Stimulated activated CD8-positive, alpha-beta memory T cell treated with anti-CD3 and anti-CD28 coated beads, Interleukin-15, amount 100 ng/mL, for 24 hours (primary cell): ENCODE measurements at places on chromosomes 12 and 14.

GRCh38 chr14:95515596-95516552 lies 576 bp downstream of the SYNE3 start:
- DNase-seq: peak; percentile 62

DNA sequence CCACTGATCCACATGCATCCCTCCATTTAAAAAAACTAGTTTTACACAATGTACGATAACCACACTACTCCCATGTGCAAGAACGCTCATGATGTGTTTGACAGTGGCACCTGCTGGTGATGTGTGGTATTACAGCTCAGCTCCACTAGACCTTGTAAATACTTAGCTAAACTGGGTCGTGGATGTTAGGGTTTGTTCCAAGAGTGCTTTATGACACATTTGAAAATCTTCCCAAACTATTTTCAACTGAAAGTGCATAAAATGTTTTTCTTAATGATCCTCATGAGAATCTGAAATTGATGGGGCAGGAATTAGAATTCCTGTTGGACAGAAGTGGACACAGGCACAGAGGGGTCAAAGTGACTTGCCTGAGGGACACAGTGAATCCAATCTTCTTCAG lies 99.2 kb downstream of the SCARB1 start:
- no peak for DNase-seq

DNA sequence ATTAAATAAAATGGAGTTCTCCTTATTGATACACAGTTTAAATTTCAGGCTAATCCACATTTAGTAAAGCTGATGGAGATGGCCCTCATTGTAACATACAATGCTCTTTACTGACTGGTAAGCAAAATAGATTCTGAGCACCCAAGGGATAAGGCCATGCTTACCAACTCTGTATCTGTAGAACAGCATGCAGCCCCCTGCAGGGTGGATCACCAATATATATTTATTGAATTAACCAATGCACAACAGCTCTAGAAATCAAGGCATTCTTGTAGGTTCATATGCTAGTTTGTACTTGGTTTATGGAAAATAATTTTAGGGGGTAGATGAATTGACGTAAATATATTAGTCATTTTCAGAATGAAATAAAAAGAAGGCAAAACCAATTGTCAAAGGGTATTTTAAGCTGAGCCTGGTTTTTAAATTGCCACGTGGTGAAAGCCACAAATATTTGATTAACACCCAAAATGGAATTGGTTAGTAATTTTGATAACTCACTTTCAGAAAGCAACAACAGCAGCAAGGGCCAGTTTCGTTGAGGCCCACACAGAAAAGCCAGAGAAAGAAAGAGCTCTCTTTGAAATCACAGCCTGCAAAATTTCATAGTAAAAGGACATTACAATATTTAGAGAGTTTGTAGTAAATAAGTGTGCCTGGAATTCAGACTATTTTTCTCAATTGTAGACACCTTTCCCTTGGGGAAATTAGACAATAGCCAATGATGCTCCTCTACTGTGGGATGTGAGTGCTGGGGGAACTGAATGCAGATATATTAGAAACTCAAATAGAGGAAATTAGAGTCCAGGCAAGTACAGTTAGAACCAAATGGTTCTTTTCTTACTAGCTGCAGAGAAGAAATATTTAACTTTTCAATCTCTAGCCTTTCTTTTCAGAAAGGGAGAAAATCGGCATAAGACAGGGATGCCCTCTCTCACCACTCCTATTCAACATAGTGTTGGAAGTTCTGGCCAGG lies 216.2 kb upstream of the ABCD2 start:
- no peak for DNase-seq

- no peak for DNase-seq
Observed at GRCh38 chr12:57190037-57190436, 26.6 kb upstream of the NXPH4 start.

DNA sequence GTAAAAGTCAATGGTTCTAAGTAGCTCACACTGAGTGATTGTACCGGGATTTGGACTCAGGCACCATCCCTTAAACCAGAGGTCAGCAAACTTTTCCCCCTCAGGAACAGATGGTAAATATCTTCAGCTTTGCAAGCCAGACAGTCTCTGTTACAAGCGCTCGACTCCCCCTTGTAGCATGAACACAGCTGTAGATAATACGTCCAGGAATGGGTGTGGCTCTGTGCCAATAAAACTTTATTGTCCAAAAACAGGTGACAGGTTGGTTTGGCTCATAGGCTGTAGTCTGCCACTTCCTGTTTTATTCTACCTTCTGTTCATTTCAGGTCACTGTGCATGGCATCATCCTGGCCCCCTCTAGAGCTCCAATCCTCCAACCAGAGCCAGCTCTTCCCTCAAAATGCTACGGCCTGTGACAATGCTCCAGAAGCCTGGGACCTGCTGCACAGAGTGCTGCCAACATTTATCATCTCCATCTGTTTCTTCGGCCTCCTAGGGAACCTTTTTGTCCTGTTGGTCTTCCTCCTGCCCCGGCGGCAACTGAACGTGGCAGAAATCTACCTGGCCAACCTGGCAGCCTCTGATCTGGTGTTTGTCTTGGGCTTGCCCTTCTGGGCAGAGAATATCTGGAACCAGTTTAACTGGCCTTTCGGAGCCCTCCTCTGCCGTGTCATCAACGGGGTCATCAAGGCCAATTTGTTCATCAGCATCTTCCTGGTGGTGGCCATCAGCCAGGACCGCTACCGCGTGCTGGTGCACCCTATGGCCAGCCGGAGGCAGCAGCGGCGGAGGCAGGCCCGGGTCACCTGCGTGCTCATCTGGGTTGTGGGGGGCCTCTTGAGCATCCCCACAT lies 7.6 kb downstream of the BDKRB1 start:
- DNase-seq: no peak

DNA sequence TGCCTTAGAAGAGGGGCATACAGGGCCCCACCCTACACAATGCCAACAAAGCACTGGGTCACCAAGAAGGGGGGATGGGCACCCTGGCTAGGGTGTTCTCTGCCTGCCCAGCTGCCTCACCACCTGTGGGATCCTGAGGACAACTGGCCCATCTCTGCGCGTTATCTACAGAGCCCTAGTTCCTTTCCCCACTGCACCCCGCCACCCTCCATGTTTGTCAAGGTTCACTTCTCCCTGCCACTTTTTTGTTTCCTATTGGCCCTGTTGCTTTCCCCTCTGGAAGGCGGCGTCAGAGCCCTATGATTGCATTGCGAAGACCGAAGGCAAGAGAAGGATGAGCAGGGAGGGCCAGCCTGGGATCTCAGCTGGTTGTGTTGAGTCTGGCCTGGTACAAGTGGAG lies 1.6 kb downstream of the SLC48A1 start:
- no peak for DNase-seq

- DNase-seq: no peak
Observed at GRCh38 chr14:55430024-55430690, 10.3 kb downstream of the TBPL2 start.

DNA sequence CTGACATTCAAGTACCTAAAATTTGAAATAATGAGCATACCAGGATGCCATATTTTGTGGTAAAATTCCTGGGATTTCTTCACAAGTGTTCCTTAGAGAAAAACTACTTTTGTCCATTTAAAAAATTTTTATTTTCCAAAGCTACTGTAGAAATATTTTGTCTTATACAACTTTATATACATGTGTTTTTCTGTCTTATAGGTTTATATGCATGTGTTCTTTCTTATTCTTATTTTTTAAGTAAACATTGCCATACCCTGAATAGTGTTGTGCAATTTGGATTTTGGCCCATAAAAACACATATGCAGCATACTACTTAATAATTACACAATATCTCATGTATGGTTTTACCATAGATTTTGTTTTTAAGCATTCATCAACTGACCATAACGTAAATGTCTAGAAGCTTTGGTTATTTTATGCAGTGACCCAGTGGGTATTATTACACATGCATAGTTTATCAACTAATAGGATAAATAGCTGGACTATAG lies 1107.4 kb upstream of the SEL1L start:
- DNase-seq: no peak

- DNase-seq: no peak
Observed at GRCh38 chr12:43816168-43816567, 10.1 kb upstream of the TWF1 start.

GRCh38 chr12:130226126-130226525 lies 63.9 kb downstream of the FZD10 start:
- no peak for DNase-seq

DNA sequence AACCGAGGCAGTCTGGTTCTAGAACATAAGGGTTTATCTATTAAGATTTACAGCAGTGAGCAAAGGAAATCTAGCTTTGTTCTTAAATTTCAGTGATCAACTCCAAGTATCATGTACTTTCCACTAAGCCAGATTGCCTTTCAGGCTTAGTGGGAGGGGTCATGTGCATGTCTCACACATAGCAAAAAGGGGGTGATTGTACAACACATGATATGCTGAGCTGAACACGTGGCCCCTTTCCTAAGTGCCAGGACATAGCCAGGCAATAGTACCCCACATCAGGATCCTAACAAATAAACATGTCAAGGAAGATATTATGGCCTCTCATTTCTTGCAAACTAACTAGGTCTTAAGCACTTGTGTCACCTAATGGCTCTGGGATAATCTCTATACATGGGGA lies 347.2 kb downstream of the C12orf75 start:
- DNase-seq: no peak

DNA sequence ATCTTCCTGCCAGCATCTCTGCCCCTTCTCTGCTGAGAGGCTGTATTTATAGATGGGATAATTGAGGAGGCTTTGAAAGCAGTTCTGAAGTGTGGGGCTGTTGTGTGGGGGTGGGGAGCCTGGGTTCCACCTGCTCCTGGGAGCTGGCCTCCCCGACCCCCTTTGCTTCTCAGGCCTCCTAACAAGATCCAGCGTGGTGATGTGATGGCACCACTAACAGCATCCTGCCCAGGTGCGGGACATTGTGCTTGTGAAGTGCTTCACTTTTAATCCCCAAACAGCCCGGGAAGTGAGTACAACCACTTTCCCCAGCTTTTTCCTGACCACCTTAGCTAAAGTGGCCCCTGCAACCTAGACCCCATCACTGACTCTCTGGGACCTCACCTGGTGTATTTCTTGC lies 95.1 kb upstream of the NRXN3 start:
- no peak for DNase-seq

DNA sequence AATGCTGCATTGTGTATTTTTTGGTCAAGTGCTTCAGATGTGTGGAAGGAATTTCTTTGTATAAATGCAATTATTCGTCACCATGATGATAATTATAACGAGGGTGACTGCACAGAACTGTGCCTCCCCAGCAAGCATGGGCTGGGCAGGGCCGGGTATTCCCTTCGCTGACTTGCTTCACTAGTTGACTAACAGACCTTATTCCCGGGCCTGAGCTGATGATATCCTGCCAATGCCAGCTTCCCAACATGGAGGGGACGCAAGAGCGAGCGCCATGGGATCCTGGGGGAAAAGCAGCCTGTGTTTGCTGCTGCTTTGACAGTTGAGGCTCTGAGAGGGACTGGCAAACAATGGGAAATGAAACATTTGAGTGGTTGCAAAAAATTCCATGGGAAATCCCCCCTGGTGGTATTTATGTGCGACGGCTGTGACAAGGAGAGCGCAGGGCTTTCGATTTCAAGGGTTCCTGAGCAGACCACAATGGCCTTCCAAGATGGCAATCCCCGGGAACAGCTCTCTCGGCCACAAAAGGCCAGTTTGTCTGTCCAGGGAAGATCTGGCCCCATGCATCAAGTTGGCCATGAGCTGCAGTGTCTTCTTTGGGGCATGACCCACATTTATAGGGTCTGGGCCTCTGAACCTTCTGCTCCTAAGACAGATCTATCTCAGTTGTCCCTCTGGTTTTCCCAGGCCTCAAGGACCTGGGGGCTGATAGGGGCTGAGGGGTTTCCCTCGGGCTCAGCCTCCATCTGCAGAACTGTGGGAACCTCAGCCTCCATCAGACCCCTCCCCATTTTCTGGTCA lies 21.9 kb upstream of the MAP1LC3B2 start:
- no peak for DNase-seq

- DNase-seq: no peak
Observed at GRCh38 chr14:80271389-80271788, 60.1 kb upstream of the DIO2 start.

GRCh38 chr12:104615048-104615561 lies 158.4 kb downstream of the CHST11 start:
- no peak for DNase-seq

DNA sequence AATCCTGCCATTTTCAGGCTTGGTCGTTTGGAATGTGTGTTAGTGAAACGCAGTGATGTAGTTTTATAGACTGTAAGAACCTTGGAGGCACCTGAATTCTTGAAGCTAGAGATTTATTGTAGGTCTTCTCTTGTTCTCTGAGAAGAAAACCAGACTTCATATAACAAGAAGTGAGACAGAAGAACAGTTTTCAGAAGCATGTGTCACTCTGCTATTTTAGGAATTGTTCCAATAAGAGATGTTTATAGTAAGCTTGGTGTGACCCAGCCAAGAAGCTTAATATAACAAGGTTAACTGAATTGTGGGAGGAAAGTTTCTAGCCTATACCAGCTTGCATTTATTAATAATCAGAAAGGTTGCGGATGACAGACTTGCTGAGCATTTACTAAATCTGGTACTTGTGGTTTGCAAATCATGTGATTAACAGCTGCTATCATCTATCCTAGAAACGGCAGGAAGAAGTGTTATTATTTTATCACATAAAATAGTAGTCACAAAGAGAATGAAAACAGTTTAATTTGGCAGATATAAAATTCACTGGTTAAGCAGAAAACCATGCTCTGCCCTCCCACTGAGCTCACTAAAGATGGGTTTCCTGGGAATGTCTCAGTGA lies 49.2 kb upstream of the BCAT1 start:
- no peak for DNase-seq

DNA sequence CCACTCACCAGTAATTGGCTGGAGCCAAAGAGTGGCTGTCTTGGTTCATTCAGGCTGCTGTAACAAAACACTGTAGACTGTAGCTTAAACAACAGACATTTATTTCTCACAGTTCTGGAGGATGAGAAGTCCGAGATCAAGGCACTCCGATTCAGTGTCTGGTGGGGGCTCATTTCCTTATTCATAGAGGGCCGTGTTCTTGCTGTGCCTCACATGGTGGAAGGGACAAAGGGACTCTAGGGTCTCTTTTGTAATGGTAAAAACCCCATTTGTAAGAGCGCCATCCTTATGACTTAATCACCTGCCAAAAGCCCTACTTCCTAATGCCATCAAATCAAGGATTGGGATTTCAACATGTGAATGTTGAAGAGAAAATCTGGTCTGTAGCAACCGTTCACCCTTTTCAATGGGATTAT lies 34.7 kb upstream of the CDKN3 start:
- no peak for DNase-seq

GRCh38 chr14:38755036-38755435 lies 348.0 kb downstream of the SEC23A start:
- no peak for DNase-seq

DNA sequence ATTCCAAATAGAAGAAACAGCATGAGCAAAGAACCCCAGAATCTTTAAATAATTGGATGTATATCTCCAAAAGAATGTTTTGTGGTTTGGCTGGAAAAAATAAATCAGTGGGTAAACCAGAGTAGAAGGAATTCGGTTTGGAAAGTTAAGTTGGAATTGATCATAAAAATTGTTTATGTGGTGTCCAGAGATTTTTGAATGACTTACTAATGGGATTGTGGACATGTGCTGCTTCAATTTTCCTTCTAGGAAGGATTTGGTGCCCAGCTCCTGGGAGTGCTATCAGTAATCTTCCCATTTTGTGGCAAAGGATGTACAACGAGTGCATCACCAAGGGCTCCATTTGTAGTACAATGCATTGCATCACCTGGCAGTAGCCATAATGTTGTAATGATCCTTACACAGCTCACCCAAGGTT lies 224.8 kb downstream of the SLC16A7 start:
- DNase-seq: no peak
